ENCODE measurements at places on chromosomes 4 and X. TPM values are rescaled to one million over a fixed set of nuclear protein-coding genes. Genes with fewer than 3 reads are reported as not detected.

DNA sequence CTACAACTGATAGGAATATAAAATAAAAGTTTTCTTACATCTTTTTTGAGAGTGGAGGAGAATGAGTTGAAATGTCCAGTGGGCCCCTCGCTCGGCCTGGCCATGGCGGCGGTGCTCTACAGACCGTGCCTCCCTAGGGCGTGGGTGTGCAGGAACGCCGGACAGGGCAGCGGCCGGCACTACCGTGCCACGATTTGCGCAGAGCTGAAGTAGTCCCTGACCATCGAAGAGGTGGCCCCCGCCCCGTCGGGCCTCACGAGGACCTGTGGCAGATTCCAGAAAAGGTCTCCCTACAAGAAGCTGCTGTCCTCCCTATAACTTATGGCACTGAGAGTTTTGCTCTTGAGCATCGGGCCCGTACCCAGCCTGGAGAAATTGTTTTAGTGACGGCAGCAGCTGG is 228.9 kb upstream of the ARHGAP24 start:
- H3K4me1 ChIP-seq: no peaks in the 10 kb centered on the region
- H3K27me3 ChIP-seq: no peaks in the 10 kb centered on the region
- H3K36me3 ChIP-seq: no peaks in the 10 kb centered on the region
- no peak for DNase-seq

DNA sequence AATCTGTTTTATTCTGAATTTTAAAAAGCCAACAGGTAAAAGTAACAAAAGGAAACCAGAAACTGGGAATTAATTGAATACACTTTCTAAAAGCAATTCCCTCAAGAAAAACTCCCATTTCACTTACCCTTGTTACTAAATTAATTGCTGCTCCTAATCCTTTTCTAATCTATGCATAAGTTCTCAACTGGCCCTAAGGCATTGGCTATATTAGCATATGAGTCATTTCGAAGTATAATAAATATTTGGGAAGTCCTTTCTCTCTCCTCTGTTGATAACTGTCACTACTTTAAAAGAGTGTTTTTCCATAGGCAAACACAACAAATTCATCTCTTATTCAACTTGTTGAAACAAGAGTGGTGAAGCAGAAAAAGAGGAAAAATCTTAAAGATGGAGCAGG is 486.5 kb upstream of the HTR2C start:
- H3K27ac ChIP-seq: no peak overlapping the region
- H3K27me3 ChIP-seq: no peaks in the 10 kb centered on the region
- no peak for DNase-seq
- H3K36me3 ChIP-seq: no peaks in the 10 kb centered on the region
- no peak overlapping the region for H3K4me3 ChIP-seq

DNA sequence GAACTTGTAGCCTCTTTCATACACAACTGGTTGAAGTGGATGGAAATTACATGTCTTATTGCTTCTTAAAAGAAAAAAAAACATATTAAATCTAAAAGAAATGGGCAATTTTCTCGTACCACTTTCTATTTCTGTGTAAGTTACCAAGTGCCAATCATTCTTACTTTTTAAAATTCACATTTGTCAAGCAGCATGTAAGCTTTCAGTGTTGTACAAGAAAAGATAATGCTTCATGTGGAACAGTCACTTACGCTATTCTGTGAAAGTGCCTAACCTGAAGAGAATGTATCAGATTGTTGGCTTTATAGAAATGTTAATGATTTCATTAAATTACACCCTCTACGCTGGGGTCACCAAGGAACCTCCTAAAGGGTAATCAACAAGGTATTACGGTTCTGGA is 4.4 kb upstream of the DCTD start:
- peaks cover 1% of the 10 kb centered on the region for H3K36me3 ChIP-seq
- no peak overlapping the region for H3K27ac ChIP-seq
- peaks cover 23% of the 10 kb centered on the region for H3K27me3 ChIP-seq
- DNase-seq: no peak
- H3K4me3 ChIP-seq: no peak overlapping the region

The YTHDC1 gene
- 83.9 TPM for total RNA-seq

The IL9R gene
- 8.5 TPM for total RNA-seq

Measured in activated CD4-positive, alpha-beta T cell treated with anti-CD3 and anti-CD28 coated beads, Interleukin-2, amount 10 ng/mL, durations not matched to agents 24 days and 14 days (primary cell).